ENCODE measurements at places on chromosomes 12 and 14. TPM values are rescaled to one million over a fixed set of nuclear protein-coding genes. Genes with fewer than 3 reads are reported as not detected.

Gene CLEC9A
- total RNA-seq: 0.39 TPM

DNA sequence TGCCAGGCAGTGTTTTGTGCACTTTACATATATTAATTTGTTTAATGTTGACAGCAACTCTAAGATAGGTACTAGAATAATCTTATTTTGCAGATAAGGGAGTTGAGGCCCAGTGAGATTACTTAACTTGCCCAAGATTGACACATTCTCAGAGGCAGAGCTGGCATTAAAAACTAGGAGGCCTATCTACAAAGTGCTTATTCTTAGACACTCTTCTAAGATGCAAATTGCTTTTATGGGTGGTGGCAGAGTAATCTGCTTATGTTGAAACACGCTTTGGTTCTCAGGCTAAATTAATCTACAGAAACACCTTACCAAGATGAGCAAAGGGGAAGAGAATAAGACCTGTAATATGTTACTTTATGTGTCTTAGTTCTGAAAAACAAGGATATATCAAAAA, 7.2 kb downstream of the MGP start:
- DNase-seq: no peak

GRCh38 chr12:65125975-65126374, 4.9 kb upstream of the WIF1 start:
- no peak for DNase-seq

GRCh38 chr12:63990828-63991547, 146.5 kb downstream of the SRGAP1 start:
- DNase-seq: no peak

GRCh38 chr14:104216457-104216856, 78.1 kb downstream of the KIF26A start:
- no peak for DNase-seq

- no peak for DNase-seq
These were observed 1.2 kb downstream of the CFL2 start for GRCh38 chr14:34713122-34713680.

DNA sequence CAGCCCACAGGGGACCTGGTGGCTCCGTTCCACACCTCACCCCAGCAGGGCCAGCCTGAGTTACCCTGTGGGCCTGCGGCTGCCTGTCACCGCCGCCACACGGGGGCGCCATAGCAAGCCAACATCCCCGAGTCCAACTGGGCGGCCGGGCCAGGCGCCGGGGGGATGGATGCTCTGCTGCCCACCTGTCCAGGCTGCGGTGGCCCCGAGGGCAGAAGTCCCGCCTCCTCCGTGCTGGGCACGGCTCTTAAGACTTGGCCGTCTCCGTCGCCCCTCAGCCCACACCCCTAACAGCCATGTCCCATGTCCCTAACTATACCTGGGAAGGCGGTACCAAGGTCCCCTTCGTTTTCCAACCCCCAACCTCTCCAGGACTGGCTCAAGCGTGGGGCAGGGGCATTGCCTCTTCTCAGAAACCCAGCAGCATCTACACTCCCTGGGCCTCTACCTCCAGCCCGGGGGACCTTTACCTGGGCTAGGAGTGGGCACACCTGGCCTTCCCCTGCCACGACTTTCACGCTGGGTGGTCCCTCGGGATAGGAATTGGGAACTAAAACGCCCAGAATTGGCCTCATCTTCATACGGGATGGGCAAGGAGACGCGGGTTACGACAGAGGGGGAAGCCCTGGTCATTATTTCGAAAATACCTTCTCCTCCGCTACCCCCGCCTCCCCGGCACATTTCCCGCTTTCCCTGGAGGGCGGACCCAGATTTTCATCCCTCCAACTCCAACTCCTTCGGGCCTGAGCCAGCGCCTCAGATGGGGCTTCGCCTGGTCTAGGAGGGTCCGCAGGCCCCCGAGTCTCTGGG, 1.1 kb upstream of the CYP46A1 start:
- peak; percentile 89 for DNase-seq

- DNase-seq: no peak
These were observed 126.8 kb upstream of the USP15 start for GRCh38 chr12:62133440-62133839.
